ENCODE measurements at places on chromosomes 12 and 14. TPM values are rescaled to one million over a fixed set of nuclear protein-coding genes. Genes with fewer than 3 reads are reported as not detected.

GRCh38 chr12:121590476-121591143 is 9.8 kb upstream of the KDM2B start:
- H3K27me3 ChIP-seq, result no peaks in the 10 kb centered on the region
- peaks cover 18% of the 10 kb centered on the region for H3K4me1 ChIP-seq
- peak overlapping the region; percentile 55 for H3K4me3 ChIP-seq
- peak overlapping the region; percentile 84 for H3K27ac ChIP-seq
- H3K36me3 ChIP-seq, result no peaks in the 10 kb centered on the region

SLC7A7 gene
- 12.9 TPM for total RNA-seq

DNA sequence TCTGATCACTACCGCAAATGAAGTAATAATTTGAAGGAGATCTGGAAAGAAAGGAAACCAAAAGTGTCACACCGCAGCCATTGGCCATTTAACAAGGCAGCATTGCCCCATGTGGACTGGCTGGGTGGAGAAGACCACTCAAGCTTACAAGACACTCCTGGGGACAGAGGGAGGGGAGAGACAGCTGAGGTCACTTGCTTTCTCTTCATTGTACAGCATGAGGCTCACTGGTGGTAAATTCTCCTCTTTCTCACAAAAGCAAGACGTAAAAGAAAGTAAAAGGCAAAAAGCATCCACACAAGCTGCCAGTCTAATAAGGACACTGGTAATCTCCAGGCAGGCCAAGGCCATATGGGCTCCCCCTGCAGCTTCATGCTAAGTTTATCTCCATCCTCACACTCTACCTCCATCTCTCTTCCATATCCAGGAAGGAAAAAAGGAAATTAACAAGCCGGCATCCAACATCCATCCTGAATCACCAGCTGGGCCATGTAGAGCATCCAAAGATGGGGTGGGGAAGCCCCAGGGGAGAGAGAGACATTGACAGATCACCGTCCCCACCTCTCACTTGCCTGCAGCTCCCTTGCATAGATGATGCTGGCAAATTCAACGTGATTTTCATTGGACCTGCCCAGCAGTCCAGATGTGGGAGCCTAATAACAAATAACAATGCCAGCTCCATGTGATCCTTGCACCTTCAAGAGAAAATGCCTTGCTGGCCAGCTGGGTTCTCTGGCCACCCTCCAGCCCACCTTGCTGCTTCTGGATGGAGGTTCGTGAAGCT is 100.6 kb downstream of the DPF3 start:
- H3K27ac ChIP-seq, result no peak overlapping the region
- no peak overlapping the region for H3K4me3 ChIP-seq
- H3K36me3 ChIP-seq, result no peaks in the 10 kb centered on the region
- no peak for DNase-seq

- H3K36me3 ChIP-seq, result no peaks in the 10 kb centered on the region
- H3K27ac ChIP-seq, result no peak overlapping the region
These were observed 41.4 kb downstream of the COX16 start for GRCh38 chr14:70317969-70318634.

DNA sequence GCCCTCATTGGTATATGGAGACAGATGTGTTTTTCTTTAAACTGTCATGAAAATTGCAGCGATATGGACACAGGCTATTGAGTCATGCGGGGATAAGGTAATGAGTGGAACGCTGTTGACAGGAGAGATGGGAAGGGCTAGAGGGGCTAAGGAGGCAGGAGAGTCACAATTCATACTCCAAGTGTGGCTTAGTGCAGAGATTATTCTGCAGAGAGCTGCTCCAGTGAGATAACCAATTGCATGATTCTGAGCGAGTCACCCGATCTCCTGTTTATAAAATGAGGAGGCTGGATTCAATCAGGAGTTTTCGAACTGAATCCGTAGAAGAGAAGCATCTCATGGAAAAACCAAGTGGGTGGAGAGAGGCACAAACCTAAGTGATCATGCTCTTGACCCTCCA is 106.4 kb upstream of the PLEKHG7 start:
- no peak overlapping the region for H3K27ac ChIP-seq
- H3K36me3 ChIP-seq, result no peaks in the 10 kb centered on the region
- H3K27me3 ChIP-seq, result no peaks in the 10 kb centered on the region
- H3K4me1 ChIP-seq, result no peaks in the 10 kb centered on the region

- H3K27me3 ChIP-seq, result no peaks in the 10 kb centered on the region
- H3K36me3 ChIP-seq, result no peaks in the 10 kb centered on the region
- no peak for DNase-seq
These were observed 478.4 kb downstream of the RAD51B start for GRCh38 chr14:68297876-68298468.

DNA sequence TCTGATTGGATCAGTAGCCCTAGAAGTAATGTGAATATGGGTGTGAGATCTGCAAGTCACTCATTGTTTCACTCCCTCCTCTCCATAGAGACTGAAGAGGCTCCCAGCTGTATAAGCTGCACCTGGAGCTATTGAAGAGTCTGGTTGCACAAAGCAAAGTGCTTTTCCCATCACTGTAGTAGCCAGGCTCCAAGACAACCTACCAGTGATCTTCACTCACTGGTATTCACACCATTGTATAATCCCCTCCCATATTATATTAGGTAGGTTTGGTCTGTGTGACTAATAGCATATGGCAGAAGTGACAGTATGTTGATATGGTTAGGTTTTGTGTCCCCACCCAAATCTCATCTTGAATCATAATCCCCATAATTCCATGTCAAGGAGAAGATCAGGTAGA is 64.4 kb downstream of the ZFC3H1 start:
- H3K27ac ChIP-seq, result no peak overlapping the region
- no peaks in the 10 kb centered on the region for H3K4me1 ChIP-seq
- H3K27me3 ChIP-seq, result no peaks in the 10 kb centered on the region
- no peaks in the 10 kb centered on the region for H3K36me3 ChIP-seq

DNA sequence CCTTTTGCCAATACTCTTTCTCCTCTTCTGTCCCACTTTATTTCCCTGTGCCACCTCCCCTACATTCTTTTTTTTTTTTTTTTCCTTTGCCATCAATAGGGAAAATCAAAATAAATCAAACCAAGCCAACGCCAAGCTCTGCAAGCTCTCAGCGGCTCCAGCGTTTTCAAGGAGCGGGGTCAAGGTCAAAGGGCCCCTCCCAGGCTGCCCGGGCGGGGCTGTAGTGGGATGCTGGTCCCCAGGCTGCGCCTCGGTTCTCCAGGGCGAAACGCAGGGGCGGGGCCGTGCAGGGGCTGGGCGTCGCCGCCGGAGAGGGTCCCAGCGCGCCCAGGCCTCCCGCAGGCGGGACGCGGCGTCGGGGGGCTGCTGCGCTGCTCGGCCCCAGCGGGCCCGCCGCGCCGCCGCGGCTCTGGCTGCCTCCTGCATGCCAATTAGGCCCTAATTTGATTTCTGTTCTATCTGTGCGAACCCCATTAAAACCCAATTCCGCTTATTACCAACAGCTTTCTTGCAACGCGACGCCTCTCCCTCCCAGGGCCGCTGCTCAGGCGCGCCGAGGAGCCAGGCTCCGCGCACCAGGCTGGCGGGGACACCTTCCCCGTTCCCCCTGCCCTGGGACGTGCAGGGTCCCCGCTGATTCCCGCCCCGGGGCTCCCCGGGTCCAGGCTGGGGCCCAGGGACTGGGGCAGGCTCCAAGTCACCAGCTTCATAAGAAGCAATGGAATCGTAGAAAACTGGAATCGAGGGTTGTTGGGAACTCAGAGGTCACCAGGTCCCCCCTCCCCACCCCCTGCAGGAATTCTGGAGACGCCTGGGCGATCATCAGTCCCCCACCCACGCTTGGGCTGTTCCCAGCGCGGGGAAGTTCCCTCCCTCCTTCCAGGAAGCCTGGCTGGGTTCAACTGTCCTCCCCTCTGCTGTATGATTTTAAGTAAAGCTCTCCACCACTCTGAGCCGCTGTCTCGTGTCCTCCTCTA is 50.7 kb upstream of the MAP1LC3B2 start:
- no peaks in the 10 kb centered on the region for H3K27me3 ChIP-seq
- no peak for DNase-seq
- peak overlapping the region; percentile 55 for H3K4me3 ChIP-seq
- peak overlapping the region; percentile 78 for H3K27ac ChIP-seq
- H3K36me3 ChIP-seq, result no peaks in the 10 kb centered on the region

RASSF9 gene
- 1.7 TPM for total RNA-seq

MAP1LC3B2 gene
- total RNA-seq, result 0.83 TPM

- peak overlapping the region; percentile 97 for H3K4me3 ChIP-seq
- no peak for DNase-seq
- H3K4me1 ChIP-seq, result peaks cover 40% of the 10 kb centered on the region
- H3K27me3 ChIP-seq, result no peaks in the 10 kb centered on the region
These were observed 3.3 kb downstream of the BTG1 start for GRCh38 chr12:92142251-92142926.

DNA sequence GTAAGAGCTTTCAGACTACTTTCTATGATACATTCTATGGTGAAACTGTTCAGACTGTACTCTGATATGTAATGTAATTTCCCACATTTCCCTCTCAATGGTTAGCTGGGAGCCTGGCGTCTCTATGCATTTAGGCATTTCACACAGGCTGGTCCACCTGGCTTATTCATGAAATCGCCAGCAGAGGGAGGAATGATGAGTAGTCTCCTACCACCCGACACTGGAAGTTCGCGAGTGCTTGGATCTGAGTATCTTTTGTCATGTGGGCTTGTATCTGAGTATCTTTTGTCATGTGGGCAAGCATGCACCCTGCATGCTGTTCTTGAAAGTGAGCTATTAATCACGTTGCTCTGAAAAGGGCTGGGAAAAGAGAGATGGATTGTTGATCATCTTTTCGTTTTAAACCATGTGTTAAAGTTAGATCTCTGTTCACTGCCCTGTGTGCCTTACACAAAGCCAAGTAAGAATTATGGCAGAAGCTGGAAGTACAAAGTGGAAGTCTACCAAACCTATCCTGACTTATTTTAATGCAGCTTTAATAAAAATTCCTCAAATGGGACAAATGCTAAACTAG is 235.0 kb downstream of the ATP23 start:
- no peaks in the 10 kb centered on the region for H3K27me3 ChIP-seq
- H3K4me1 ChIP-seq, result peaks cover 41% of the 10 kb centered on the region
- no peaks in the 10 kb centered on the region for H3K36me3 ChIP-seq
- H3K27ac ChIP-seq, result no peak overlapping the region
- no peak overlapping the region for H3K4me3 ChIP-seq

DNA sequence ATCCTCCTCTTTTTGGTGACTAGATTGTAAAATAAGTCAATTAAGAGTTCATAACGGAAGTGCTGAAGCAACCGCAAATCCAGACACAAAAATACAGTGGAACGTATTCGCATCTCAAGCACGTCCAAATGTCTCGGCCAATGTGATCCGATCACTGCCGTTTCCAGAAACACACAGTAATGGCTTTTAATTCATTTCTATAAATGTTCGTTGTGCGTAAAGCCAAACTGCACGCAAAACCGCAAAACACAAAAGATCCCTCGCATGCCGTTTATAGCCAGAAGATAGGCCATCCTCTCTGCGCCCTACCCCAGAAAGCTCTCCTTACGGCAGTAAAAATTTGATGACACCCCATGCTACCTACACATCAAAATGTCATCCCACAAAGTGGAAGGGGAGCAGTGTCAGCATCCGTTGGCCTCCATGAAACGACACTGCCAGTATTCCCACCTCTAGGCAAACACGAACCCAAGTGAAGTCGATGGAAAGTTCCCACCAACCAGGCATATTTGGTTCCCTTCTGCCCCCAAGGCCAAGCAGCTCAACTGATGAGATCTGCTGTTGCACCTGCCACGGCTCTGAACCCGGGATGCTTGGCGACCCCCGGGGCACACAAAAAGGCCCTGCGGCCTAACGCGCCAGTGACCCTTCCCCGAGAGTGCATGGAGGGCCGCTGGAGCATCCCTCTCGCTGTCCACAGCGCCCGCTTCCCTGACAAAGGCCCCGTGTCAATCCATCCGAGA is 1.4 kb downstream of the HECTD4 start:
- peaks cover 29% of the 10 kb centered on the region for H3K4me1 ChIP-seq
- H3K27me3 ChIP-seq, result no peaks in the 10 kb centered on the region
- peak overlapping the region; percentile 92 for H3K4me3 ChIP-seq
- H3K36me3 ChIP-seq, result no peaks in the 10 kb centered on the region
- DNase-seq, result no peak

DNA sequence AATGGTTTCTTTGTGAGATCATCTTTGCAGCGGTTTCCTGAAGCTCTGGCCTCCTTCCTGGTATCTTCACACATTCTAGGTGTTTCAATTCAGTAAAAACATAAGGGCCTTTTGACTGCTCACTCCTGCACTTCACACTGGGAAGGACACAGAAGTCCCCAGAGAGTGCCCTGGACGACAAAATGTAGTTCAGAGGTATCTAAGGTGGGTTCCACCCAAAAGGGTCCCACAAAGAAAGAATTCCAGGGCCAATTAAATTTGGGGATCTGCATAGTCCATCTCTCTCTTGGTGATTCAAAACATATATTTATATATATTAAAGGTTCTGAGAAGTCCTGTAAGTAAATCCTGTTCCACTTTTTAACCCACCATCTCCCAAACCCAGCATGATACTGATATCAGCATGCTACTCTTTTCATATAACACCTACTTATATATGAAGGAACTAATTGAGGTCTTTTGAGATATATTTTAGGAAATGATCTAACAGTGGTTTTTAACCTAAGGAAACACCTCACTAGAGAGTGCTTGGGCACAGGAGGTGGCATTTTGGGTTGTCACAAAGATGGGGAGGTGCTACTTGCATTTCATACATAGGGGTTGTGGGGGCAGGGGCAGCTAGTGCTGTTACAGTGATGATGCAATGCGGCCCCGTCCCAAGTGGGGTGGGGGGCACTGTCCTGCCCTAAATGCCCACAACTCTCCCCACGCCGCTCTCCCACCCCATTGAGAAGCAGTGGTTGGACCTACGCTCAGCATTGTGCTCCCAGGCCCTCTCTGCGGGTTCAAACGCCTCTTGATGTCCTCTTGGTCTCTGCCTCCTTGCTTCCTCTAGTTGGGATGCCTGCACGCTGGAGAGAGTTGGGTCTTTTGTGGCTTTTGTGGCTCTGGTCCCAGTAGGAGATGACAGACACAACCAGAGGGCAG is 109.4 kb downstream of the ARF6 start:
- peaks cover 45% of the 10 kb centered on the region for H3K4me1 ChIP-seq
- H3K27me3 ChIP-seq, result no peaks in the 10 kb centered on the region
- H3K36me3 ChIP-seq, result no peaks in the 10 kb centered on the region
- DNase-seq, result no peak
- peak overlapping the region; percentile 81 for H3K27ac ChIP-seq

DNA sequence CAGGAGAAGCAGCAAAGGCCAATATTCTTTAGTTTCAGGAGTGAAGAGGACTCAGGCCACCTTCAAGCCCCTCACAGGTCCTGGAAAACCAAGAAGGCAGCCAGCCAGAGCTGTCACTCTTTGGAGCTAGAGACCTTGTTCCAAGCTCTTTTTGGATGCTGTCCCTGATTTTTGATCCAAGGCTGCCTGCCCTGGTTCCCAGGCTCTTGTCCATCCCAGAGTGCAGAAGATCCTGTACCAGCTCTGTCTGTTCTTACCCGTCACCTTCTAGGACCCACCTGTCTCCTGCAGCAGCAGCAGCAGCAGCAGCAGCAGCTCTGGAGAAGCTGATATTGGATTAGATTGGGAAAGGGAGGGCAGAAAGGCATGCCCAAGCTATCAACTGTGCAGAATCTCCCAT is 157.1 kb upstream of the NEDD1 start:
- H3K4me1 ChIP-seq, result no peaks in the 10 kb centered on the region
- H3K4me3 ChIP-seq, result no peak overlapping the region
- no peaks in the 10 kb centered on the region for H3K36me3 ChIP-seq
- H3K27me3 ChIP-seq, result no peaks in the 10 kb centered on the region
- no peak overlapping the region for H3K27ac ChIP-seq

ENDOU gene
- 0.39 TPM for total RNA-seq

GRCh38 chr12:22876262-22876661 is 251.3 kb downstream of the ETNK1 start:
- no peaks in the 10 kb centered on the region for H3K27me3 ChIP-seq
- no peaks in the 10 kb centered on the region for H3K4me1 ChIP-seq
- H3K36me3 ChIP-seq, result no peaks in the 10 kb centered on the region
- no peak overlapping the region for H3K27ac ChIP-seq
- no peak for DNase-seq

- H3K27ac ChIP-seq, result no peak overlapping the region
- no peaks in the 10 kb centered on the region for H3K36me3 ChIP-seq
- no peak for DNase-seq
- H3K27me3 ChIP-seq, result no peaks in the 10 kb centered on the region
- H3K4me1 ChIP-seq, result no peaks in the 10 kb centered on the region
- no peak overlapping the region for H3K4me3 ChIP-seq
These were observed 41.1 kb downstream of the CEP83 start for GRCh38 chr12:94418517-94418916.

Data from esophagus muscularis mucosa (tissue), 4 donors.